RWPE1 (cell line): ENCODE measurements at places on chromosomes 1 and 21.

DNA sequence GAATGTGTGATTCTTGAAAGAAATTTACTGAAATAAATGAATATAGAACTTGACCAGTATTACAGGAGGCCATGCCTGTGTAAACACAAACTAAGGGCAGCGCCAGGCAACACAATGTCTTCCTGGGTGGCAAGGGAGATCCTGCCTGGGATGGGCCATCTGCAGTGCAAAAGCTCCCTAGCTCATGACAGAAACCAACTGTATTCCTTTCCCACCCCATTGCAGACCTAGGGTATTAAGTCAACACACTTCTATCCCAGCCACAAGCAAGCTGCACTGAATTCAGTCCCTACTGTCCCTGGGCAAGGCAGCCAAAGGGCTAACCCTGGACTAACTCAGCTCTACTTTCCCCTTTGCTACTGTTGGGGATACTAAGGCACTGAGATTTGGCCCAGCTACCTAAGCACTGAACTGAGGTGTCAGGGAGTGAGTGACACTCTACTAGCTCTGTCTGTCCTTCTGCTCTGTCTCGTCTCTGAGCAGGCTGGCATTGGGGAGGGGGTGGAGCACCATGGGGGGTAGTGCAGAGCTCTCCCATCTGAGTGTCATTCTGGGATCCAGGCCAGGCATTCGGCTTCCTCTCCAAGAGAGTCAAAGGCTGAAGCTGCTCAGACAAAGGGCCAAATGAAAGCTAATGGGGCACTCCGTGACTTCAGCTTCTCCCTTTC, 2.5 kb downstream of the INKA2 start:
- DNase-seq = no peak

DNA sequence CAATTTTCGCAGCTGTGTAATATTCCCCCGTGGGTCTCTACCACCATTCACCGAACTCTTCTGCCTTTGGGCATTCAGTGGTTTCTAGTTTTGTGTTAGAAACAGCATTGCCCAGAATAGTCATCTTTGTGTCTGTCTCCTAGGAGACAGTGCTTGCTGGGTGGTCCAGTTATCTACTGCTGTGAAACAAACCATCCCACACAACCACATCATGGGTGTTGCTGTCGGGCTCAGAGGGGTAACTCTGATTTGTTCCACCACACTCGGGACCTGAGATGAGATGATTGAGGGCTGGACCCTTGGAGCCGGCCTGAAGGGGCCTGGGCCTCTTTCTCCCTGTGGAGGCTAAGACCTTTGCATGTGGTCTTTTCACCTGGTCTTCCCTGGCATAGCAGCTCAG, 427.2 kb upstream of the VAMP3 start:
- no peak for DNase-seq

- DNase-seq = no peak
Measured at GRCh38 chr1:14602136-14602535, 3.7 kb downstream of the KAZN start.

GRCh38 chr1:203505526-203506204, 11.7 kb downstream of the OPTC start:
- DNase-seq = no peak

DNA sequence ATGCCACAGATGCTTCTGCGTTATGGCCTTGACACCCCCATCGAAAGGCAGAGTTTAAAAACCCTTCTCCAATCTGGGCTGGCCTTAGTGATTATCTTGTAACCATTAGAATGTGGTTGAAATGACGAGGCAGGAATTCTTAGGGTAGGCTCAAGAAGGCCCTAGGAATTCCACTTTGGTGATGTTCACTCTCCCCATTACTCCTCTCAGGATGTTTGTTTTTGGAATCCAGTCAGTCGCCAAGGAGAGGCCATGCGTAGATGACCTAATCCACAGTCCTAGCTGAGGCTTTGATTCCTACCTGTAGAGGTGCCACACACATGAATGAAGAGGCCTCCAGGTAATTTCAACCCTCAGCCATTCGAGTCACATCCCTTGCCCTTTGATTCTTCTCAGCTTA, 318.2 kb downstream of the NEGR1 start:
- DNase-seq = no peak

DNA sequence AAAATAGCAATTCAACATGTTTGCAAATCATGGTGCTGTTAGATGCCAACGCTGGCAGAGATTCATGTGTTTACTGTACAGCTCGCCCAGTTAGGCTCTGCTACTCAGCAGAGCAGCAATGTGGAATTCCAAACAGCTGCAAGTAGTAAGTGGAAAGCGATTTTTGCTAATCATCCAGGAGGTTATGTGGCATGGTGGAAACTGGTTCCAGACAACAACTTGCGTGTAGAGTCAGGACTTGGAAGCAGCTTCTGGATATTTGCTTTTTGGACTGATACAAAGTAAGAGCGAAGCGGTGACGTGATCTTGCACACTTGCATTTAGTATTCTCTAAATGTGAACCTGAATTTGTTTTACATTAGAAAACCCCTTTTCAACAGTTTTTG, 27.1 kb upstream of the HHAT start:
- no peak for DNase-seq

GRCh38 chr1:158107916-158108315, 72.8 kb upstream of the CD1D start:
- DNase-seq = no peak

GRCh38 chr1:73194965-73195364, 912.6 kb upstream of the NEGR1 start:
- no peak for DNase-seq
